ENCODE measurements at places on chromosomes 3 and 15. TPM values are rescaled to one million over a fixed set of nuclear protein-coding genes. Genes with fewer than 3 reads are reported as not detected.
A peak's percentile ranks its signal among the peaks of the same experiment; 100 is the strongest.

Gene SUCNR1
- total RNA-seq = not detected

- no peak overlapping the region for H3K4me3 ChIP-seq
- no peaks in the 10 kb centered on the region for H3K36me3 ChIP-seq
- no peak for DNase-seq
These were observed 4.9 kb downstream of the MON1A start for GRCh38 chr3:49924683-49925082.

DNA sequence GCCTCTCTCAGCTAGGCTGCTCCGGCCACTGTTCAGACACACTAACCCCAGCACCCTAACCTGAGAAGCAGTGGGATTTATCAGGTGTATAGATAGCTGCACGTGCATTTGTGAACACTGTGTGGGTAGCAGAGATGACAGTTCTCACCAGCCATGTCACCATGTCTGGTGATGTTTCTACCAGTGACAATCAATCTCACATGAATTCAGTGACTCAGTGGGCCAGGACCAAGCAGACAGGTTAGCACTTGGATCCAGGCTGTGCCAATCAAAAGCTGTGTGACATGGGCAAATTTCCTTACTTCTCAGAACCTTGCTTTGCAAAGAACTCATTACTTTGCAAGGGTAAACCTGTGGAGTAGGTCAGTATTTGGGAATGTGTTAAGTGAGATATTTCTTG is 65.3 kb upstream of the GATM start:
- H3K4me1 ChIP-seq = peaks cover 4% of the 10 kb centered on the region
- no peak for DNase-seq
- H3K27ac ChIP-seq = no peak overlapping the region
- no peaks in the 10 kb centered on the region for H3K27me3 ChIP-seq
- no peaks in the 10 kb centered on the region for H3K36me3 ChIP-seq
- H3K4me3 ChIP-seq = no peak overlapping the region

- DNase-seq = no peak
- no peak overlapping the region for H3K27ac ChIP-seq
- H3K4me1 ChIP-seq = peaks cover 9% of the 10 kb centered on the region
- H3K27me3 ChIP-seq = no peaks in the 10 kb centered on the region
- no peak overlapping the region for H3K4me3 ChIP-seq
These were observed 76.6 kb downstream of the SNRK start for GRCh38 chr3:43362961-43363360.

- H3K4me1 ChIP-seq = peaks cover 4% of the 10 kb centered on the region
- no peaks in the 10 kb centered on the region for H3K36me3 ChIP-seq
- DNase-seq = no peak
- no peaks in the 10 kb centered on the region for H3K27me3 ChIP-seq
- H3K4me3 ChIP-seq = no peak overlapping the region
- H3K27ac ChIP-seq = no peak overlapping the region
These were observed 20.5 kb downstream of the LARP6 start for GRCh38 chr15:70833422-70833821.

- H3K4me1 ChIP-seq = no peaks in the 10 kb centered on the region
- H3K36me3 ChIP-seq = no peaks in the 10 kb centered on the region
These were observed 17.9 kb downstream of the TMEM40 start for GRCh38 chr3:12741209-12741608.

- H3K4me3 ChIP-seq = no peak overlapping the region
- no peaks in the 10 kb centered on the region for H3K36me3 ChIP-seq
- H3K27ac ChIP-seq = peak overlapping the region; percentile 43
- DNase-seq = no peak
These were observed 19.9 kb downstream of the IQGAP1 start for GRCh38 chr15:90407871-90408317.
